ENCODE measurements at places on chromosomes 2 and 18. TPM values are rescaled to one million over a fixed set of nuclear protein-coding genes. Genes with fewer than 3 reads are reported as not detected.

Gene KCNE4
- total RNA-seq, result 3.8 TPM

Gene ASB18
- not detected for total RNA-seq

Gene SUMO1
- 157 TPM for total RNA-seq

Gene CPLX4
- not detected for total RNA-seq

Gene FOXD4L1
- not detected for total RNA-seq

GRCh38 chr2:215066124-215066523, 72.3 kb downstream of the ABCA12 start:
- no peak for DNase-seq

GRCh38 chr18:53489266-53489665, 735.2 kb downstream of the MBD2 start:
- no peak for DNase-seq

DNA sequence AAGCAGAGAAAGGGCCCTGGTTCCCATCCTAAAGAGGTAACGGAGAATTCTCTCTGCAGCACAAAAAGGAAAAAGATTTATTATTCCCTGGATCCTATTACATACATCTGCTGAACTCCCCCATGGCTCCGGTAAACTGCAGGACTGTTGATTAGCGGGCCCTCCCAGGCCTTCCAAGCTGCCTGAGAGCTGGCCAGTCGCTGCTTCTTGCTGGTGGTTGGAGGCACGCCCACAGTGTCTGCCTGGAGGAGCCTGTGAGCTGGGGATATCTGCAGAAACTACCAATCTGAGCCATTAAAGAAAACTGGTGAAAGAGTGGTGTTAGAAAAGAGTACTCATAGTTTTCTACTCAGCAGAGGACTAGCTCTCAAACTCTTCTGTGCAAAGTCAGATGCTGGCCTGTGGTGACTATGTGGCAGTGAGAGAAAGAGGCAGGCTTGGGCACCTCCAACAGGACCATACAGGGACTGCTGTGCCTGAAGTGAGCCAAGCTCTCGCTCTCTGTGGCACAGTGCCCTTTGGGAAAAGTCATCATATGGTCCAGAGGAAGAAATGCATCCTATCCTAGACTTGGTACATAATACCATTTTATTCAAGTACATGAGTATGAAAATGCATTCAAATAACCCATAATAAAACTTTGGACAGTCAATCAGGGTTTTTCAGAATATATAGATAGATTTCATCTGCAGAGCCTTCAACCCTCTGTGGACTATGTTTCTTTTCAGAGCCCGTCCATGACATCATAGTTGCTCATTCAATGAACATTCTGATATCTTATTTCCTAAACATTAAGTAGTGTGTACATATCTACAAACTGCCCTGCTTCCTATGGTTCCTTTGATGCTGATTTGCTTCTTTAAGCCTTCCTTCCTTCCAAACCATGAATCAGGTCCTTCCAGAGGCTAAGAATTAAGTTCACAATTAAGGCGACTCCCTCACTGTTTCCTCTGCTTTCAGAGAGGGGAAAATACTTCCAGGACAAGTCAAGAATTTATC, 242.0 kb upstream of the LYPD1 start:
- DNase-seq, result peak; percentile 13

DNA sequence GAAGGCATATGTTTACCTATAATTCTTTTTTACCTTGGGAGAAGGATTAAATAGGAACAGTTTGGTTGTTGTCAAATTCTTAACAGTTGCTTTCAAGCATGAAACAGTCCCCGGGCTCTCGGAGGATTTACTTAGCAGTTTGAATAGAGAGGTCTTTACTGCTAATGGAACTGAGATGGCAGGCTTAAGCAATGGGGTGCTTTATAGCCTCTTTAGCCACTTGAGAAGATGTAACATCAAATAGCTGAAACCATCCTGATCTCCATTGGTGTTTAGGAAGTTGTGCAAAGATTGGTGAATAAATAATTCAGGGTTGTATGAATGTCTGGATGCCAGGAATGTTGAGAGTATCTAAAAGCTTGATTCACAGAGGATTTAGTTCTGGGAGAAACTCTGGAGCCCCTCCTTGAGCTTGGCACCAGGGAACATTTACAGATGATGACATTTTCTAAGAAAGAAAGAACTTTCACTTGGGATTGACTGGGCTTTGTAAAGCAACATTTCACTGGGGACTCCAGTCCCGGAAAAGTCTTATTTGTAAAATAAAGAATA, 51.9 kb downstream of the PTPRM start:
- DNase-seq, result peak; percentile 28

DNA sequence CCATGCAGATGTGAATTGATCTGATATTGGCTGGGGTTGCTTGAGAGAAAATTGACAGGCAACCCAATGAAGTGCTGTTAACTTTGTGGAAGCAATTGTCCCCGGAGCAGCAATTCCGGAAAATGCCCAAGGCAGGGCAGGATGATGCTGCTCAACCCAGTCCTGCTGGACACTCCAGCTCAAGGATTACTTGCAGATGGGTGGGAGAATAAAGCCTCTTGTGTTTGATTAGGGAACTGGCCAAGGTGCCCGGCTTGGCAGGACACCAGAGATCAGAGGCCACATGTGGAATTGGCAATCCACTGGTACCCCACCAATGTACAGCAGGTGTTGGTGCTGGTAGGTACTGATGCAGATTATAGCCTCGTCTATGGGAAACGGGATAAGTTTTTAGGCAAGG, 12.3 kb upstream of the C2orf42 start:
- no peak for DNase-seq

DNA sequence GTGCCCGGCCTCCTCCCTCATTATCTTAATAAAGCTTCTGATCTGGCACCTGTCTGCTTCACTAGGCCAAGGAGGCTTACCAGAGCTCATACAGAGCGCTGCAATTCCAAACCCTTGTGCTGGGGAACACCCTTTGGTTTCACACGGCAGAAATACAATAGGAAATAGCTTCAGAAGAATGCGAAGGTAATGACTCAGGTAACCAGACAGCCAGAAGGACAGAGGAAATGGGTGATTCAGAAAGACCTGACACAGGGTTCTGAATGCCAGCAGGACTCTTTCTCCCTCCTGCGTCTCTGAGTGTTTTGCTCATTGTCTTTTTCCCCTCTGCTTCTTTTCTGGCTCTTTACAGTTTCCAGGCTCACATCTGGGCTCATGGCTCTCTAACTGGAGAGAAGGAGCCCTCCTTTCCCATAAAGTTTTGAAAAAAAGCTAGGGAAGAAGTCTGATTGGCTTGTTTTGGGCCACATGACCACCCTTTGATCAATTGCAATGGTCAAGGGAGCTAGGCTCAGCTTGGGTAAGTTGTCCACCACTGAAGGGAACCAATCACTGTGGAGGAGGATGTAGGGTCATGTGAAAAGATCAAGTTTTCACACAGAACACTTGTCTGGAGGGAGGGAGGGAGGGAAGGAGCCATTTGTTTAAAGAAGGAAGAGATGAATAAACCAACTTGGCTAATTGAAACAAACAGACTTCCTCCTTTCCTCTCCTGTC, 90.5 kb upstream of the UPP2 start:
- DNase-seq, result no peak

GRCh38 chr2:207921606-207922005, 103.7 kb downstream of the PLEKHM3 start:
- no peak for DNase-seq

DNA sequence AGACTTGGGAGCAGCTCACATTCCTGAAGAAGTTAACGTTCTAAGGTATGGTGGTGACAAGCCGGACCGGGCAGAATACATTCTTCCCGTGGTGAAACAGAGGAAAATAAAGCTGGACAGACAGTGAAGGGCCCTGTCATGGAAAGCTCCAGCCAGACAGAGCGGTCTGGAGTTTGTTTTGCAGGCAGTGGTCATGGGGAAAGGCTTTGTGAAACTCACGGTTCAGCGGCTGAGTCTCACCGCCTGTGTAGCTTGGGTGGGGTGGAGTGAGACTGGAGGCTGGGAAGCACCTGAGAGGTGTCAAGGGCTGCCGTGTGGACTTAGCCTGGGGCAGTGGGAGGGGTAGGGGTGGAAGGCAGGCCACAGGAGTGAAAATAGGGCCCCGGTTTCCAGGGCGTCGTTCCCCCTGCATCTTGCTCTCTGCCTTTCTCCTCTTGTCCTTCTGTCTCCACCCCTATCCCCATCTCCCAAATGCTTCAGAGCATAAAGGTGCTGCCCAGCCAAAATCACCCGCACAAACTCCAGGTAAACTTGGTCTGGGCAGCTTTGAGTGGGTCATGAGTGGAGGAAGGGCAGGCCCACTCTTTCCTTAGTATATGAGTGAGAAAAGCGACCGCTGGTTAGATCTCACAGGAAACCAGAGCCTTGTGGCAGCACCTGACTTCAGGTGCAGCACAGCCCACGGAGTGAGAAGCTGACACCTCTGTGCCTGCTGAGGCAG, 11.4 kb upstream of the SLC20A1 start:
- DNase-seq, result no peak

- no peak for DNase-seq
Measured at GRCh38 chr2:97936199-97936598, 59.5 kb downstream of the TMEM131 start.
